Trophoblast cell (in vitro differentiated cells and primary cell): ENCODE measurements at places on chromosomes 11 and 22.

DNA sequence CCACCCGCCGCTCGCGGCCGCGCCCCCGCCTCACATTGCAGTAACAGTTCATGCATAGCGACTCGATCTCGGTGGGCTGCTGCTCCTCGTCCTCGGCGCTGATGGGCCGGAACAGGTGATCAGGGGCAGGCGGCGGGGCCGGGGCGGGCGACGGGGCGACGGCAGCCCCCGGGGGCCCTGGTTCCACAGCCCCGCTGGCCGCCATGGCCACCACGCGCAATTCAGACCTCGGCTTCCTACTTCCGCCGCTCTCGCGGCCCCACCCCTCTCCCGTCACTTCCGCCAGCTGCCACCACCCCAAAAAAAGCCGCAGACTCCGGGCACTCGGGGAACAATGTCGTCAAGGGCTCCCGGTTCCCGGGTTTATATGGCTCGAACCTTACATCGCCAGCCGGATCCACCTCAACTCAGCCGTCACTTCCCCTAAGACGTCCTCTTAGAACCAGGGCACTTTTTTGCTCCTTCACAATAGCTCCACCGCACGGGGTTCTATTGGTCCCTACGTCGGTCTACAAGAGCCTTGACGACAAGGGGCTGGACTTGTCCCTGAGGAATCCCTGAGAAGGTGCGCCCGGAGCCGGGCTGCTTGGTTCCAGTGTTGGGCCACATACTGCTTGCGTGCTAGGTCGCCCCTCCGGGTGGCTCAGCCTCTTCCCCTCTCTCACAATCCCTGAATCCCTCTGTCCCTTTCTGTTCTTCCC, at the start of gene ZPR1:
TSS of gene ZPR1 (minus strand) at position 238 of the 701 bp plus-strand sequence. CDS start at position 205, 33 bp downstream.
- DNase-seq = peak; percentile 54

- DNase-seq = no peak
Observed at GRCh38 chr11:38005597-38005996, 1407.6 kb upstream of the RAG2 start.

DNA sequence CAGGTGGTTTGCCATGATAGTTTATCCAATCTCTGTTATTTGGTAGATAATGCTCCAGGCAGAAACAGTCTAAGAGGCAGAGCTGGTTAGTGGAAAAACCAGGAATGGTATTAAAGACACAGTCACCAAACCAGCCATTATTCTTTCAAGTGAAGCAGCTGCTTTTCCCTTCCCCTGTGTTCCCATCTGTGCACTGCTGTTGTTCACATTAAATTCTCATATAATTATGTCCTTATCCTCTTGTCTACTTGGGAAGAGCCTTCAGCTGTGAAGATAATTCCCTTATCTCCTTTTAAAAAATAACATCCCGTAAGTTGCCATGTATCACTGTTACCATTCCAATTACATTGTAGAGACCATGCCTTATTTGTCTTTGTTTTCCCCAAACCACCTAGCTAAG, 5.2 kb upstream of the TBCEL start:
- DNase-seq = no peak

- no peak for DNase-seq
Observed at GRCh38 chr11:102464859-102465500, 12.4 kb upstream of the TMEM123 start.

DNA sequence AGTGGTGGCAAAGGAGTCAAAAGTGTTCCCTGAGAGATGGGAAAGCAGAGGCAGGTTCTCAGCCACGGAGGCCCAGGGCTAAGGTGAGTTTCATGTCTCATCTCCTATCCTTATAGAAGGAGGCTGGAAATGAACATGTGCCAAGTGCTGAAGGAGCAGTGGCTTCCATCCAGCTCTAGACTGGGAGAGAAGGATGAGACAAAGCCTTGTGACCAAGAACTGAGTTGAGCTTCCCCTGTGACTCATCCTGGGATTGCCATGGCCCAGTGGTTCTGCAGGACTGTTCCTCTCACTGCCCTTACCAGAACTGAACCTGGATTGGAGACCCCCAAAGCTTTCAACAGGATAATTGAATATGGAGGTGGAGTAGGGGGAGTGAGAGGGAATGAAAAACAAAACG, 16.7 kb upstream of the OR9Q1 start:
- DNase-seq = no peak

- peak; percentile 72 for DNase-seq
Observed at GRCh38 chr22:39244496-39245129, at the start of gene PDGFB. Gene PDGFB (minus strand): TSS chr22:39244982. CDS start chr22:39243963, 1,019 bp downstream.

DNA sequence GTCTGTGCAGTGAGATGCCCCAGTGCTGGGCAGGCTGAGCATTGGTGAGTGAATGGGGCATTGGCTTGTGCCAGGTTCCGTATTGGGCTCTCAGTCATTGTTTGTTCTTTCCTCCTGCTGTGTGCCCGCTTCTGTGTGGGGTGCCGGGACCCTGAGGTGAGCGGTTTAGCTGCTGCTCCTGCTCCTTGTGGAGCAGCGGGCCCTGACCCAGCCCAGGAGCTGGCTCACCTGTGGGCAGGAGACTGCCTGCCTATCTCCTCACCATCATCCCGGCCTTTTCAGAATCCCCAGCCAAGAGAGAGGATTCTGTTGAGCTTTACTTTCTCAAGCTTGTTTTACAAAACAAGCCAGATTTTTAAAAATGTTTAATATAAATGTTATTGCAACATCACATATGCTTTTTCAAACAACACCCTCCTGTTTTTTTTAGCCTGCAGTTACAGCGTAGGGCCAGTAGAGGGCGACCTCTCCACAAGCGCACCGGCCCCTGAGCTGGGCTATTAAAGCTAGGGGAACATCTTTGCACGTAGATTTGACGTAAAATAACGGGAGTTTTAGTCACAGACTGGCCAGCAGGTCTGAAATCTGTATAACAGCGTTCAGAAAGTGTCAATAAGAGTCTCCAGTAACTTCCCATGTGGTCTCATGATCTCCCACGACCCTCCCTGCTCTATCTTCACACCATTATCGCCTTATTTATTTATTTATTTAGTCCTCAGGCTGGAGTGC, 25.1 kb upstream of the RELT start:
- DNase-seq = peak; percentile 52

- no peak for DNase-seq
Observed at GRCh38 chr11:44319170-44319551, 9.2 kb upstream of the ALX4 start.

GRCh38 chr11:59601788-59602187, 13.8 kb downstream of the OSBP start:
- no peak for DNase-seq

- DNase-seq = no peak
Observed at GRCh38 chr11:103811870-103812455, 224.5 kb upstream of the DDI1 start.

DNA sequence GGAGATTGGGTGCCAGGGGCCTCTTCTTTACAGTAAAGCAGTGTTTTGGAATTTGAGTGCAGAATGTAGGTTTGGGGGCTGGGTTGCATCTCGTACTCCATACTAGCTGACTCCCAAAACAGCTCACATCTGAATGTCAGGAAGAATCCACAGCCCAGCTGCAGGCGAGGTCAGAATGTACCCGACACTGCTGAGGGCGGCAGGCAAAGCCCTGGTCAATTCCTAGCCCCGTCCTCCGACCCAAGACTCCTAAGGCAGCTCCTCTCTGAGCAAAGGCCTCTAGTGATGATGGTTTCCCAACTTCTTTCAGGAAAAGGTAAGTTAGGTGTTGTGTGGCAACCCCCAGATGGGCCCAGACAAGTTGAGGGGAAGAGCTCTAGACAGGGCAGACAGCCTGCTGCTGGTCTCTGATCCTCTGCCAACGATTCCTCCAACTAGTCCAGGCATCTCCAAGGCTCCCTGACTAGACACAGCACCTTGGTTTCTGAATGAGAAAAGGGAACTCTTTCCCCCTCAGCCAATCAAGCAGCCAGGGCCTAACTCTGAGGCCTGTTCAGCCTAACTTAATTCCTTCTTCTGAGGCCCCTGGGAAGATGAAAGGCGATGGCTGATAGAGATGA, 8.6 kb downstream of the LARGE2 start:
- DNase-seq = no peak

DNA sequence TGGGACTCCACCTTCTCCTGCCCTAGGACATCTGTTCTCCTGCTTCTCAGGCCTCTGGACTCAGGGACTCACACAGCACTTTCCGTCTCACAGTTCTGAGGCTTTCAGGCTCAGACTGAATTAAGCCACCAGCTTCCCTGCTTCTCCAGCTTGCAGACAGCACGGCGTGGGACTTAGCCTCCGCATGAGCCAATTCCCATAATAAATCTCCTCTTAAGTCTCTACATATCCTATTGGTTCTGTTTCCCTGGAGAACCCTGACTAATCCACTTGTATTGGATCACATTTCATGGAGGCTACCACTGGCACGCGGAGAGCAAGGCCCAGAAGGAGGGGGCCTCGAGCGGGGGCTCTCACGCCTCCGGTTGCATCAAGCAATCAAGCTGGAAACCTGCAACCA, 1313.6 kb downstream of the TBC1D22A start:
- no peak for DNase-seq

DNA sequence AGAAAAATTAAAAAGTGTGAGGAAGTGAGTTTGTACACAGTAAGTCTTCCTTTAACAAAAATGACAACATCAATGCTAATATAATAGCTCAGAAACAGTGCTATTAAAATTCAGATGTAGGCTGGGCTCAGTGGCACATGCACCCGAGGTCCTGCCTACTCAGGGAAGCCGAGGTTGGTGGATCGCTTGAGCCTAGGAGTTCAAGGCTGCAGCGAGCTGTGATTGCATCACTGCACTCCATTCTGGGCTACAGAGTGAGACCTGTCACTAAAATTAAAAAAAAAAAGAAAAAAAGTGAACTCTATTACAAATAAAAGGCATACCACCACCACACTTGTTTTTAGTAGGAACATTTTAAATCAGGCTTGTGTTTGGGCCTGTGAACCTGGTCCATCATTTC, 39.2 kb upstream of the PAX6 start:
- DNase-seq = no peak

DNA sequence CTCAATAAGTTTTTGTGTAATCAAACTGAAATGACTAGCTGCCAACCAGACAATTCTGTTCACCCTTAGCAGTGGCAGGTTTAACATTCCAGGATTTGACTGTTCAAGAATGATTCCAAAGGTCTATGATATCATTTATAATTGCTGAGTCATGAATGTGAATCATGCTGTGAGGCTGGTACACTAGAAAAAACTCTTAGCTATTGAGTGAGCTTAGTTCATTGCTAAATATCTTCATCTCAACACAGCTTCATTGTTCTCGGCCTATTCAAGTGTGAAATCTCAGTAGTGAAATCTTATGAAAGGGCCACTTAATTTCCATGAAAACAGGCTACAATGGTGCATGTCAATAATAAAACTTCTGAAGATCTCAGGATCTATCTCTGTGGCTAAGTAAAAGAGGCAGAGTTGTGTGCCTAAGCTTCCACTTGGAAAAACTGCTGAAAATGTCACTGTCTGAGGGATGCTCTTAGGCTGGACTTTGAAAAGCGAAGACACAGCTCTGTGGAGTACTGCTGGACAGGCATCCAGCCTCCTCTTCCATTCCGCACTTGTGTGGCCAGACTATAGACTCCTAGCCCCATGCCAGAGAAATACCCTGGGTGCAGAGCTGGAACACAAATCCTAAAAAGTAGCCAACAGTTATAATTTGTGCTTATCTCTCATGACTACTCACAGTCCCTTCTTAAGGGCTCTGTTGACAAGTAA, 12.8 kb downstream of the AQP11 start:
- peak; percentile 7 for DNase-seq

- DNase-seq = peak; percentile 48
Observed at GRCh38 chr22:41003976-41004375, 52.8 kb downstream of the RBX1 start.
